Breast epithelium (tissue), 4 donors: ENCODE measurements at places on chromosomes 1 and 21.
A peak's percentile ranks its signal among the peaks of the same experiment; 100 is the strongest.

DNA sequence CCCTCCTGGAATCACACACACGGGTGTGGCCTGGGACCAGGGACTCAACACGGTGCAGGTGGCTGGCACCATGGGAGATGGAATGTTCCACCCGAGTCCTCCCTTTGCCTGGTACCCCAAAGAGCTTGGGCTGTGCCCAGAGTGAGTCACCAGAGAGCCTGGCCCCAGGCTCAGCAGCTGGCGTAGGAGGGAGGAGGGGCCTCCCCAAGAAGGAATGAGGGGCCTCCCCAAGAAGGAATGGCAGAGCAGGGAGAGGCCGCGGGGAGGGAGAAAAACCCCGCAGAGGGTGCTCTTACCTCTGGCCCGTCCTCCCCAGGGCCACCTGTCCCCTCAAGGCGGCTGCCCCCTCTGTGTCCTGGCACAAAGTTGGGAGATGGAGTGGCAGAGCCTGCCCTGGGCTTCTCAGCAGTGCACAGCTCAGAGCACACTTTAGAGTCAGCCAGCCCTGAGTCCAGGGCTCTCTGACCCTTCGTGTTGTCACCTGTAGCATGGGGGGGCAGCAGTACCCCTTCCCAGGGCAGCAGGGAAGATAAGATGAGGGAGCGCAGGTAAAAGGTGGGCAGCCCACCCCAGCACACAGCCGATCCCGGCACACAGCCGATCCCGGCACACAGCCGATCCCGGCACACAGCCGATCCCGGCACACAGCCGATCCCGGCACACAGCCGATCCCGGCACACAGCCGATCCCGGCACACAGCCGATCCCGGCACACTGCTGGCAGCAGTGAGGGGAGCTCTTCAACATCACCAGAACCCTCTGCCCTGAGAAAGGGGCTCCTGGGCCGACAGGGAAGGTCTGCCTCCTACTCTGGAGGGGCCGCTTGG, 20.2 kb upstream of the KCNAB2 start:
- peak; percentile 42 for DNase-seq

GRCh38 chr1:54409156-54410142, 3.3 kb upstream of the SSBP3 start:
- no peak for DNase-seq

- no peak for DNase-seq
Observed at GRCh38 chr1:210235363-210236053, 2.9 kb downstream of the SERTAD4 start.

- DNase-seq = no peak
Observed at GRCh38 chr1:205896351-205896750, 46.4 kb upstream of the PM20D1 start.
